ENCODE measurements at places on chromosomes 16 and 17.

DNA sequence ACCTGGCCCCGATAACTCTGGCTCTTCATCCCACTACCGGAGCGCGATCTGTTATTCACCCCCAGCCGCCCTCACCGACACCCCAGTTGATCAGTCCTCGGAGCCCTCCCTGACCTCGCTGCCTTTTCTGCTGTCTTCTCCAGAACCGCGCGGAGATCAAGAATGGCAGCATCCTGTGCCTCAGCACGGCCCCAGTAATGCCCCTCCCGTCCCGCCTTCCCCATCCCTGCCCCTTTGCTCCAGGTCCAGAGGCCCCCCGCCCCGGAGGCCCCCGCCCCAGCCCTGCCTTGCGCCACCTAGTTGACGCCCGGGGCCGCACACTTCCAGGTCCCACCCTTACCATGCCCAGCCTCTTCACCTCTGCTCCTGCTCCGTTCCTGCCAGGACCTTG lies 872 bp downstream of the ELMO3 start:
- DNase-seq, result no peak

- no peak for DNase-seq
These were observed 49.2 kb upstream of the HS3ST2 start for GRCh38 chr16:22764662-22765327.

DNA sequence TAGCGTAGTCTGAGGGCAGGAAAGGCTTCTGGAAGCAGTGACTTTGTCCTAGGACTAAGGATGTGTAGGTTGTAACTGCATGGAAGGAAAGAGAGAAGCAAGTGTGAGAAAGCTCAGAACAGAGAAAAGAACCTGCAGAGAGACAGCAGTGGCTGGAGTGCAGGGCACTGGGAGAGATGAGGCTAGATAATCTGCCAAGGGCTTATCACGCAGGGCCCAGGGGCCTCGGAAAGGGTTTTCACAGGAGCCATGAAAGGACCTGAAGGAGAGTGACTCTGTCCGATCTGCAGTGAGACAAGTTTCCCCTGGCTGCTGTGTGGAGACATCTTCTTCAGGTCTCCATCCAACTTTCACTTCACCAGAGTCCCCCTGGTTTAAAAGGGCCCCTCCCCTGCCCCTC lies 7.1 kb upstream of the SRCAP start:
- no peak for DNase-seq

DNA sequence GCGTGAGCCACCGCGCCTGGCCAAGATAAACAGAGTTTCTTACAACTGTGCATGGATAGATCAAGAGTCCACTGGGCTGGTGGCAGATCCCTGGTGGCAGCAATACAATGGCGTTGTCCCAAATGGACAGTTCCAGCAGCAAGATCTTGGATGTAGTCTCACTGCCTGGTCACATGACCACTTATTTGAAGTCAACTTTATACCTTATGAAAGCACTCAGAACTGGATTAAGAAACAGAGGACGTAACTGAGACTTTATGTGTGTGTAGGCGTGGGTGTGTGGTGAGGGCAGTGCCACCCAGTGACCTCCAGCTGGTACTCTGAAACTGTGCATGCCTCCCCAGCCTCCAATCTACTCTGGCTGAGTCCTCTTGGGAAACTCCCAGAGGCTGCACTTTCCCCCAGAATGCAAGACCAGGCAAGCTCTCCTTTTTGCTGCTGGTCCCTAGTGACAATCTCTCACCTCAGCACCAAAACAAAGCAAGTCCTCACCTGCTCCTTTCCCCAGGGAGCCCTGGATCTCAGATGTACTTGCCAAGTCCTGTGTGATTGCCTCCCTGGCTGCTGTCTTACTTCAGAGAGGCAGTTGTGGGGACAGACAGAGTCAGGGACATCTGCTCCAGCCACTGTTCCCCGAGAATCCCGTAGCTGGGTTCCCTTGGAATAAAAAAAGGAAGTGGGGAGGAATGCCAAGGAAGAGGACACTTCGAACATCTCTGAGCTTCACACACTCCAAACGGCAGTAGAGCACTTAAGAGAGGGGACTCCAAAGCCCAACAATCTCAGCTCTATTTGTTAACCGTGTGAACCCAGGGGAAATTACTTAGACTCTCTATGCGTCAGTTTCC lies 11.7 kb upstream of the ST6GALNAC2 start:
- no peak for DNase-seq

- no peak for DNase-seq
These were observed 9.1 kb downstream of the IGFBP4 start for GRCh38 chr17:40452216-40452787.

DNA sequence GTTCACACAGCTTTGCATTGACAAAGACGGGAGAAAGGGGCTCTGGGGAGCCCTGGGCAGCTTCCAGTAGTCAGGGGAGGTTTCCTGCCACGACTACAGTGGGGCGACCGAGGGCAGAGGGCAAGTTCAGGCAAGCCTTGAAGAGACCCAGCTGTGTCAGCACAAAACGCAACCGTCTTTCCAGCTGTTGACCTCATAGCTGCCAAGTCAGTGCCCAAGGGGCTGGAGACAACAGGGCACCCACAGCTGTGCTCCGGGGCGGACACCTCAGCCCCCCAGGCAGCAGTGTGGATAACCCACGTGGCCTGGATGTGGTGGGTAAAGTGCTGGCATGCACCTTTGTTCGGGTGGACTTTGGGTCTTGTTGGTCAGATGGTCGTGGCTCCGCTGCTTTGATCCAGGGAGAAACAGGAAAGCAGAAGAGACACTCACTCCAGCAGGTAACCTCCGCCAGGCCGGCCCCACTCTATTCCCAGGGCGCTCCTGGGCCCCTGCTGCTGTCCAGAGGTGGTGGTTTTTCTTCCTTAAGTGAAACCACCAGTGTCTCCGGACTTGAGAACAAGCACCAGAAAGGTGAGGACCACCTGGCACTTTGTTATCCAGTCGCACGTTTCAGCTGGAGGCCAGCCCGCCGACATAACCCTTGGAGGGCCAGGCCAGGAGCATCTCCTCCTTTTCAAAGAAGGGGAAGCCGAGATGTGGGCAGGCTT lies 17.6 kb upstream of the CBX2 start:
- DNase-seq, result no peak

DNA sequence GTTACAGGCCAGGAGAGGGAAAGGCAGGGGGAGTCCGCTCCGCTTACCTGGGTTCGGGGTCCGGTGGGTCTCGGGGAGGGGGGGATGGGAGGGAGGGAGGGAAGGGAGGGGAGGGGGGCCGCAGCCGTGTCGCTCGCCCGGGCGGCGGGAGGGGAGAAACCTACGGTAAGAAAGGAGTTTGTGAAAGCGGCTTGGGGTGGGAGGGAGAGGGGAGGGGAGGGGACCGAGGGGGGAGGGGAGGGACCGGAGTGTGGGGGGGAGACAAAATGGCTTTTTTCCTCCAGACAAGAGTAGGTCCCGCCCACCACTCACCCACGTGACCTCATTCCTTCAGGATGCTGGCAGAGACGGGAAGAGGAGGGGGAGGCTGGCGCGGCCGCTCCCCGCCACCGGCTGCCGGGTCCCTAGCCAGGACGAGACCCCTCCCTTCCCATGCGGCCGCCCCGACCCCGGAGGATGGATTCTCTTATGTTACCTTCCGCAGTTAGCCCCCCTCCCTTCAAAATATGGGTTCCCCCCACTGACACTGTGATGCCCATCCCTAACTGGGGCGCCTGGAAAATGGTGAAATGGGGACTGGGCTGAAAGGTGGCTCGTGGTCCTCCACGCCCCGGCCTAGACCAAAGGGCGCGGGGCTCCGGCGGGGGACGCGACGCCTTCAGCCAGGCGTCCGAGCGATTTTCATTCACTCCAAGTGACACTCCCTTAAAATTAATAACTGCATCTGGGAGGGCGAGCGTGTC lies at the start of gene PCGF2:
TSS of gene PCGF2 (minus strand) at position 188 of the 743 bp plus-strand sequence. CDS start 7,934 bp downstream, outside the sequence.
- DNase-seq, result no peak

DNA sequence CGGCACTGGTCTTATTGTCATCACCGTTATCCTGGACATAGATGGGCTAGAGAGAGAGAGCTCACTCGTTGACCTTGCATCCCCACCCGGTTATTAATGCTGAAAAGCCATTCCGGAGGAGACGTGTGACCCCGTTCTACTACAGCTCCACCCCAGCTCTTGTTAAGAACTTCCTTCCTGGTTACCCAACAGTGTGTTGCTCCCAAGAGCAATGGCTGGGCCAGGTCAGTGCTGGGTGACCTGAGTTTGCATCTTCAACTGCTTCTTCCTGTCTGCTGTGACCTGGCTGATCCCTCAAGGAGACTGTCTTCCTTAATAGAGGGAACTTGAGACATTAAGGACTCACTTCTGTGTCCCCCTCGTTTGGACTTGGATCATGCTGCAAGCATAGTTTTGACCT lies 96.1 kb upstream of the SDK2 start:
- DNase-seq, result no peak

Data from stimulated activated CD8-positive, alpha-beta memory T cell treated with anti-CD3 and anti-CD28 coated beads, Interleukin-12 subunit alpha, Interleukin-12 subunit beta, amount 100 ng/mL, for 4 hours (primary cell).